Activated naive CD8-positive, alpha-beta T cell treated with anti-CD3 and anti-CD28 coated beads, Interleukin-2, amount 10 ng/mL, durations not matched to agents 7 days and 5 days (primary cell): ENCODE measurements at places on chromosomes 5 and 9. TPM values are rescaled to one million over a fixed set of nuclear protein-coding genes. Genes with fewer than 3 reads are reported as not detected.
A peak's percentile ranks its signal among the peaks of the same experiment; 100 is the strongest.

DNA sequence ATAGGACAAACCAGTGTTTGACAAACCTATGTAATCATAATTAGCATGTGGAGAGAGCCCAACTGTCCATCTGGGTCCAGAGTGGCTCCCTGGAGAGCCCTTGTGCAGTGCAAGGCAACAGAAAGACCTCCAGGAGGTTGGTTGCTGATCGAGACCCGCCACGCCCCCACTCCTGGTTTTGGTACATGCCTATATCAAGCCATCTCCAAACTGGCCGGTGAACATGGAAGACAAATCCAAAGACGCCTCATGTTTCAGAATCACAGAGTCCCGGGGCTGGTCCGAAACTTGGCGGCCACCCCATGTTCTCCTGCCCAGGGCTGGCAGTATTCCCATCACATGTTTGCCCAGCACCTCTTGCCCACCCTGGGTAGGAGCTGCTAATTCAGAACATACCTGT is 140.2 kb downstream of the PAX5 start:
- peaks cover 20% of the 10 kb centered on the region for H3K27me3 ChIP-seq
- H3K36me3 ChIP-seq: no peaks in the 10 kb centered on the region
- no peak overlapping the region for H3K27ac ChIP-seq
- no peak overlapping the region for H3K4me3 ChIP-seq
- DNase-seq: no peak
- H3K4me1 ChIP-seq: no peaks in the 10 kb centered on the region

- no peaks in the 10 kb centered on the region for H3K4me1 ChIP-seq
- H3K27ac ChIP-seq: no peak overlapping the region
- peaks cover 6% of the 10 kb centered on the region for H3K27me3 ChIP-seq
- H3K4me3 ChIP-seq: no peak overlapping the region
- DNase-seq: no peak
- no peaks in the 10 kb centered on the region for H3K36me3 ChIP-seq
These were observed 8.1 kb downstream of the RGMB start for GRCh38 chr5:98781520-98781919.

GRCh38 chr9:126957687-126958053 is 43.1 kb downstream of the RALGPS1 start:
- peaks cover 19% of the 10 kb centered on the region for H3K27me3 ChIP-seq
- DNase-seq: no peak
- no peak overlapping the region for H3K4me3 ChIP-seq
- H3K36me3 ChIP-seq: no peaks in the 10 kb centered on the region
- no peak overlapping the region for H3K27ac ChIP-seq

DNA sequence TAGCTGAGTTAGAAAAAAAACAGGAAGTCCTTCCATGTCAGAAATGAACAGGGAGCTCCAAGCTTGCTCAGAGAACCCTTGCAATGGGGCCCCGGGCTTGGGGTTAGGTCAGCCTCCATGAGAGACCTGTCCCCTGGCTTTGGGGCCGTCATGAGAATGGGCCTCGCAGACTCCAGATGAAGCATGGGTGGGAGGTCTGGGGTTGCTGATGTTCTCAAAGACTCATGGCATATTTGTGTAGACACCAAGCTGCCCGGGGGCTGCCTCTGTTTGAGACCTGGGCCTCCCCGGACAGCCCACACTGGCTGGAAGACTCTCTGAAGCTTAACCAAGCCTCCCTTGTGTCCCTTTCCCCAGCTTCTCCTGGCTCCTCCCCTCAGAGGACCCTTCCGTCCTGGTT is 186.3 kb downstream of the IRX2 start:
- H3K4me3 ChIP-seq: no peak overlapping the region
- no peak overlapping the region for H3K27ac ChIP-seq
- H3K36me3 ChIP-seq: no peaks in the 10 kb centered on the region
- H3K4me1 ChIP-seq: no peaks in the 10 kb centered on the region
- DNase-seq: no peak

- DNase-seq: no peak
- H3K27me3 ChIP-seq: no peaks in the 10 kb centered on the region
- no peaks in the 10 kb centered on the region for H3K4me1 ChIP-seq
- no peak overlapping the region for H3K27ac ChIP-seq
These were observed 92.0 kb downstream of the PLCXD3 start for GRCh38 chr5:41418220-41419031.

- H3K4me1 ChIP-seq: no peaks in the 10 kb centered on the region
- H3K36me3 ChIP-seq: no peaks in the 10 kb centered on the region
- H3K27me3 ChIP-seq: peaks cover 7% of the 10 kb centered on the region
- no peak overlapping the region for H3K27ac ChIP-seq
- H3K4me3 ChIP-seq: no peak overlapping the region
These were observed 327.4 kb downstream of the AGTPBP1 start for GRCh38 chr9:85414390-85414789.

- H3K4me3 ChIP-seq: peak overlapping the region; percentile 82
- DNase-seq: no peak
- no peaks in the 10 kb centered on the region for H3K27me3 ChIP-seq
- H3K36me3 ChIP-seq: peaks cover 8% of the 10 kb centered on the region
- peaks cover 20% of the 10 kb centered on the region for H3K4me1 ChIP-seq
- H3K27ac ChIP-seq: peak overlapping the region; percentile 99
These were observed 850 bp downstream of the RRAGA start for GRCh38 chr9:19049917-19050636.

GRCh38 chr5:78647838-78648358 is 674 bp downstream of the LHFPL2 start:
- peaks cover 9% of the 10 kb centered on the region for H3K4me1 ChIP-seq
- peak overlapping the region; percentile 70 for H3K4me3 ChIP-seq
- H3K27me3 ChIP-seq: peaks cover 58% of the 10 kb centered on the region
- DNase-seq: no peak
- no peaks in the 10 kb centered on the region for H3K36me3 ChIP-seq

PCDHB7 gene
- total RNA-seq: not detected

WDR38 gene
- total RNA-seq: not detected

PSIP1 gene
- total RNA-seq: 160 TPM

CHD1 gene
- 57.3 TPM for total RNA-seq

TMEM174 gene
- not detected for total RNA-seq

ANKRD18A gene
- 2.9 TPM for total RNA-seq

PHF24 gene
- not detected for total RNA-seq

SARDH gene
- total RNA-seq: 2.3 TPM

SV2C gene
- 0.03 TPM for total RNA-seq
